ENCODE measurements at places on chromosomes 16 and 17.

DNA sequence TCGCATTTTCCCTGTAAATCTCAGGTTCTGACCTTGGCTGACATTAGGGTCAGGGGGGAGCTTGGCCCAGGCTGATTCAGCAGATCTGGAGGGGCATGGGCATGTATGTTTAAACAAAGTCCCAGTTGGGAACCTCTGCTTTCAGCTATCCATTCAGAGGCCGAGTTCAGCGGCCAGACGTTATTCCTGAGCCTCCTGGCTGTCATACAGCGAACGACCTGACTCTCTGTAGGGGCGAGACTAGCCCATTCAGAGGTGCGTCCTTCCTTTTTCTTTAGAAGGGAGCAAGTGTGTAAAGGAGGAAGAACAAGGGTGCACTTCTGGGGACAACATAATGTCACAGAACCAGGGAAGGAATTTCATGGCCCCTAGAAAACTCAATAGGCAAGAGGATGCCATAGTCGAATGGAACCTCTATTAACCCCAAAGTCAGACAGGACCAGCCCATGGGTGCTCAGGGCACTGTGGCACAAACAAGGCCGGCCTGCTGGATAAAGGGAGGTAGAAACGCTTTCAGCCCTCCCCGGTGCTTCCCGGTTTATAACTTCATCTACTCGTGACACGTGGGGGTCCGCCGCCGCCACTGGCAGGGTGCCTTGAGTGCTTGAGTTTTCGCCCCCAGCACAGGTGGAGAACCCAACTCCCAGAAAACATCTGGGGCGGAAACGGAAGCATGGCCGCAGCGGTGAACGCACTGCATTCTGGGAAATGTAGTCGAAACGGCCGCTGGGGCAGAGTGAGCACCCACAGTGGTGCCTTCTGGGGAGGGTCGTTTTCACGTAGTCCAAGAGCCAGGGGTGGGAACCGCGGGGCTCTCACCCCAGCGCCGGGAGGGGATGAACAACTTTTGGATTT, 33.2 kb upstream of the PLCG2 start:
- peak; percentile 60 for DNase-seq

DNA sequence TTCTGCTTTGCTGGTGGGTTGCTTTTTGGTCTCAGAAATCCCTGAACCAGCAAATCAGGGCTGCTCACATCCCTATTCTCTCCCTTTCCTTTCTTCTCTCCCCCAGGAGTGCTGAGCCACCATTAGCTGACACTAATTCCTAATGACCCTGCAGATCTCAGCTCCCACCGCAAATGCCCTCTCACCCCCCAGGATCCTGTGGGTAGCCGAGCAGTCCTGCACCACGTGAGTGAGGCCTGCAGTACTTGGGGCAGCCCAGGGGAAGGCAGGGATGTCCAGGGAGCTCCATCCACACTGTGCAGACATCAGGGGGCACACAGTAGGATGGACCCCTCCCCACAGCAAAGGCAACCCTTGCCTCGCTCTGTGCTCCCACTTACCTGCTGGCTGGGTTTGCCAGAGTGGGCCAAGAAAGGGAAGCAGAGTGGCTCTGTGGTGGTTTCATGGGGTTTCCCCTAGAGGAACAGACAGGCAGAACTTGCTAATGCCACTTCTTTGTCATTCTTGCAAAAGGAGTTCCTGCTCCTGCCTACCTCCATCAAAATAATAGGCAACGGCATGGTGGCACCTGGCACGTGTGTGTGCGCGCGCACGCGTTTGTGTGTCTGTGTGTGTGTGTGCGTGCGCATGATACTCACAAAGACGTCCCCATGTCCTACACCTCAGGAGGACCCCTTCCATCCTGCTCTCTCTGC, 135.6 kb downstream of the GAS7 start:
- no peak for DNase-seq

- no peak for DNase-seq
Measured at GRCh38 chr16:53787423-53787822, 83.5 kb downstream of the FTO start.

DNA sequence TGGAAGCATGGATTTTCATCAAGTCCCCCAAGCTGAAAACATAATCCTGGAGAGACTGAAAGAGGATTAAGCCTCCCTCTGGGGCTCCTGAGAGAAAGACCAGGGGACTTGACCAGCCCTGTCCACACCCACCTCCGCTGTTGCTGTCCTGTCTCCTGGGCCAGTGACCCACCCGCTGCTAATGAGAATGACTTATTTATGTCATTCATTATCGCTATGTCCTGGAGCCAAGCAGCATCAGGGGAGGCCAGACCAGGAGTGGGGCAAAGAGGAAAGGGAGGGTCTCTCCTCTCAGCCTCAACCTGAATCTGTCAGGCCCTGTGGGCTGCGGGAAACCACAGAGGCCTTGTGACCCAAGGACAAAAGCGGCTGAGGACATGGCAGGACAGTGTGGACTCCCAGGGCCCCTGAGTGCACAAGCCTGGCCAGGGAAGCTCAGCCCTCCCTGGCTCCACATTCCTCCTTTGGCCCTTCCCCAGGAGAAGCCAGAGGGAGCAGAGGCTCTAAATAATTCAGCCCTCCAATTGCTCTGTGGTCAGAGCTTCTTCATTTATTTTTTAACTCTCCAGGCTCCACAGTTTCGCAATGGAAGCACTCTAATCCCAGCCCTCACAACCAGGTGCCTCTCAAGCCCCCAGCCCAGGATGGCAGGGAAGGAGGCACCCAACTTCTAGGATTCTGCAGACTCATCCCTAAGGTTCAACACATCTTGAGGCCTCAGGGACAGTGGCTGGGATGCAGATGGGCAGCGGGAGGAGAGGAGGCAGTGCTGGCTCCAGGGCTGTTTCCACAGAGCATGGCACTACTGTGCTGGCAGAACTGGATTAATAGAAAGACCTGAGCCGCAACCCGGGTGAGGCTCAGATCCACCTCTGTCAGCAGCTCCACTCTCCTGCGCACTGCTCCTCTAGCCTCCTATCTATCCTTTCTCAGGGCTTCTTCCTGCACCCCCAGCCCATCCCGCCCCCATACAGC, 19.1 kb downstream of the CUEDC1 start:
- DNase-seq: no peak

DNA sequence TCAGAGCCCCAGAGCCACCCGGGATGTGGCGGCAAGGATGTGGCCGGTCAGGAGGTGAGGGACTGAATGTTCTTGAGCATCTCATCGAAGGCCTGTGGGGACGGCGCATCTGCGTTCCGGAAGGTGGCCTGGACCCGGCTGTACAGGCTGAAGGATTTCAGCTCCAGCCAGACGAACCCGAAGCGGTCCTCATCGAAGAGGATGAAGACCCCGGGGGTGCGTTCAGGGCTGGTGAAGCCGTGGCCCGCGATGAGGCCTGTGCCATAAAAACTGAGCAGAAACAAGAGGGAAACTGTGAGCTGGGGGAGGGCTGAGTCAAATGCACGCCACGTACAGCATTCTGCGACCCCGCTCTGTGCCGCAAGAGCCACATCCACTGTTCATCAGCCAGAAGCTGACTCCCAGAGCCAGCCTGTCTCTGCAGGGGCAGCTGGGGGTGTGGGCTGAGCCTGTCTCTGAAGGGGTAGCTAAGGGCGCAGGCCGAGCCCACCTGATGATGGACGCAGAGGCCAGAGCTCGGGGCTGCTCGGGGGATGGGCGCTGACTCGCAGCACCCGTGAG, 14.1 kb upstream of the C16orf95 start:
- DNase-seq: no peak

All from stimulated activated CD8-positive, alpha-beta memory T cell treated with anti-CD3 and anti-CD28 coated beads, Interleukin-15, amount 100 ng/mL, for 1 hour (primary cell).